ENCODE measurements at places on chromosomes 5 and 9.

- DNase-seq = no peak
These were observed 341.0 kb downstream of the EBF1 start for GRCh38 chr5:158758675-158759074.

GRCh38 chr9:126959336-126959735 is 44.8 kb downstream of the RALGPS1 start:
- no peak for DNase-seq

DNA sequence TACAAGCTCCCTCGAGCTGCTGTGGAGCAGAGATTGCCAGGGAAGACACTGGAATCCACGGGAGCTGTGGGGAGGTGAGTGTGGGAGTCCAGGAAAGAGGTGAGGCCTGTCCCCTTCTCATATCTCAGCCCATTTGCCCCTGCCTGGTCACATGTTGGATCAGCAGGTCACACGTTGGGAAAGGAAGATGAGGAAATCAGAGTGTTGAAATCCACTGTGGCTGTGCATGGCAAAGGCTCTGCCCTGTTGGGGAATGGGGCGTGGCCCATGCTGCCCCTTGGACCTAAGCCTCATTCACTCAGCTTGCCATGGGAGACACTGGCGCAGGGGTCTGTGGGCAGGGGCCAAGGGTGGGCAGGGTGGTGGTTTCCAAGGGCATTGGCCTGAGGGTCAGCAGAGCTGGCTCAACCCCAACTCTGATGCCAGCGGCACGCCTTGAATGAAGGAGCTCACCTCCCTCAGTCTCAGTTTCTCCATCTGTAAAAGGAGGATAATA is 85.4 kb upstream of the CPEB4 start:
- no peak for DNase-seq

GRCh38 chr5:147466360-147466980 is 43.4 kb downstream of the DPYSL3 start:
- DNase-seq = no peak

GRCh38 chr5:6659941-6660684 is 26.9 kb downstream of the SRD5A1 start:
- DNase-seq = no peak

GRCh38 chr5:61405511-61406295 is 73.6 kb downstream of the ZSWIM6 start:
- DNase-seq = no peak

DNA sequence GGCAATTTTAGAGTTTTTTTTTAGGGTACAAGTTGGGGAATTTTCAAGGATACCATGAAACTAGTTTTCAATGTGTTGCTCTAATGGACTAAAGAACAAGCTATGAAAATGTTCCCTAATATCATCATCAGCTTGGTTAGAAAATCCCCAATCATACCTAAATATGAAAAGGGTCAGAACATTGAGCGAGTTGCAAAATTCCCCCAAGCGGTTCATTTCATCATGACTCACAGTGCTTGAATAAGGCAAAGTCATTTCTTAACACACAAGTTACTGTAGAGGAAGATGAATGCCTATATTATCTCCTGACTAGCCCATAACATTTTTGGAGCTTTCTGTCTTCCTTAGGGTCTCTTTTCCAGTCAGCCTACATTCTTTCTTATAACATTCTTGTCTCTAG is 62.7 kb downstream of the ST8SIA4 start:
- DNase-seq = no peak

DNA sequence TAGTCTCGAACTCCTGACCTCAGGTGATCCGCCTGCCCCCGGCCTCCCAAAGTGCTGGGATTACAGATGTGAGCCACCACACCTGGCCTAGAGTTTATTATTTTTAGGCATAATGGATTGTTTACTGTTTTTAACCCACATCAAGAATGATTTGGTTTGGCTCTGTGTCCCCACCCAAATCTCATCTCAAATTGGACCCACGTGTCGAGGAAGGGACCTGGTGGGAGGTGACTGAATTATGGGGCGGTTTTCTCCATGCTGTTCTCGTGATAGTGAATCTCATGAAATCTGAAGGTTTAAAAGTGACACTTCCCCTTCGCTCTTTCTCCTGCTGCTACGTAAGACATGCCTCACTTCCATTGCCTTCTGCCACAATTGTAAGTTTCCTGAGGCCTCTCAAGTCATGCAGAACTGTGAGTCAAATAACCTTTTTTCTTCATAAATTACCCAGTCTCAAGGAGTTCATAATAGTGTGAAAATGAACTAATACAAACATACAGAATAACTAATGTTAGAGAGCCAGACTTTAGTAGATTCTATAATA is 88.2 kb downstream of the RICTOR start:
- DNase-seq = no peak

DNA sequence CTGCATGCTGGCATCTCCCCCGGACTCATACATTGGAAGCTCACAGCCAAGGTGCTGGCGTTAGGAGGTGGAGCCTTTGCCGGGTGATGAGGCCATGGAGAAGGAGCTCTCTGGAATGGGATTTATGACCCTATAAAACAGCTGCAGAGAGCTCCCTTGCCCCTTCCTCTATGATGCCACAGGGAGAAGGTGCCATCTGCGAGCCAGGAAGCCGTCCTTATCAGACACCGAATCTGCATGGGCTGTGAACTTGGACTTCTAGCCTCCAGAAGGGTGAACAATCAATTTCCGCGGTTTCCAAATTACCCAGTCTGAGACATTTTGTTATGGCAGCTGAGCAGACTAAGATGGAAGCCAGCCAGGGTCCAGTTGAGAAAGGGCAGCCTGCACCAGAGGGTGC is 381.2 kb upstream of the IRX1 start:
- no peak for DNase-seq

DNA sequence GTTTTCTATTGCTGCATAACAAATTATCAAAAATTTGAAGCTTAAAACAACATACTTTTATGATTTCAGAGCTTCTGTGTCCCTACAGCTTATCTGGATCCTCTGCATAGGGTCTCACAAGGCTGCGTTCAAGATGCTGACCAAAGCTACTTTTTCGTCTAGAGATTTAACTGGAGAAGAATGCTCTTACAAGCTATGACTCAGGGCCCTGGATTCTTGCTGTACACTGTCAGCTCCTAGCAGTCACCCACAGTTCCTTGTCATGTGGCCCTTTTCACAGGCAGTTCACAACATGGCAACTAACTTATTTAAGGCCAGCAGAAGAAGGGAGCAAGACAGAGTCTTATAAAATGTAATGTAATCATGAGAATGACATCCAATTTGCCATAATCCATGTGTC is 70.8 kb upstream of the FAM174A start:
- DNase-seq = no peak

DNA sequence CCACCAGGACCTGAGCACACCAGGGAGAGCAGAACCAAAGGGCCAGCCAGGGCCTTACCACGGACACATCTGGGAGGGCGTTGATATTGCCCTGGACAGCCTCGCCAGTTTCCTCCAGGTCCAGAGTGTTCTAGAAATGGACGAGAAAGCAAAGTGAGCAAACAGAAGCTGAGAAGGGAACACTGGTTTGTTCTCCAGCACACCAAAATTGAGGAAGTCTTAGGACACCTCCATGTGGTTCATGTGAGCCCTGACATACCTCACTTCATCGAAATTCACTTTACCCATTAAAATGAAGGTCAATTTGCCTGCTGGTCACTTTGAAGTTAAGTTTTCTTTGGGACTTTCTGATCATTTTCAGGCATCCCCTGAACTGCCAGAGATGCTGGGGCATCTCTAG is 20.1 kb upstream of the AKNA start:
- no peak for DNase-seq

- DNase-seq = no peak
These were observed 1237.3 kb upstream of the C9orf72 start for GRCh38 chr9:28810388-28811075.

- no peak for DNase-seq
These were observed 161.7 kb downstream of the OLFM1 start for GRCh38 chr9:135249191-135249590.

GRCh38 chr9:113511047-113511521 is 47.6 kb downstream of the RGS3 start:
- DNase-seq = no peak

DNA sequence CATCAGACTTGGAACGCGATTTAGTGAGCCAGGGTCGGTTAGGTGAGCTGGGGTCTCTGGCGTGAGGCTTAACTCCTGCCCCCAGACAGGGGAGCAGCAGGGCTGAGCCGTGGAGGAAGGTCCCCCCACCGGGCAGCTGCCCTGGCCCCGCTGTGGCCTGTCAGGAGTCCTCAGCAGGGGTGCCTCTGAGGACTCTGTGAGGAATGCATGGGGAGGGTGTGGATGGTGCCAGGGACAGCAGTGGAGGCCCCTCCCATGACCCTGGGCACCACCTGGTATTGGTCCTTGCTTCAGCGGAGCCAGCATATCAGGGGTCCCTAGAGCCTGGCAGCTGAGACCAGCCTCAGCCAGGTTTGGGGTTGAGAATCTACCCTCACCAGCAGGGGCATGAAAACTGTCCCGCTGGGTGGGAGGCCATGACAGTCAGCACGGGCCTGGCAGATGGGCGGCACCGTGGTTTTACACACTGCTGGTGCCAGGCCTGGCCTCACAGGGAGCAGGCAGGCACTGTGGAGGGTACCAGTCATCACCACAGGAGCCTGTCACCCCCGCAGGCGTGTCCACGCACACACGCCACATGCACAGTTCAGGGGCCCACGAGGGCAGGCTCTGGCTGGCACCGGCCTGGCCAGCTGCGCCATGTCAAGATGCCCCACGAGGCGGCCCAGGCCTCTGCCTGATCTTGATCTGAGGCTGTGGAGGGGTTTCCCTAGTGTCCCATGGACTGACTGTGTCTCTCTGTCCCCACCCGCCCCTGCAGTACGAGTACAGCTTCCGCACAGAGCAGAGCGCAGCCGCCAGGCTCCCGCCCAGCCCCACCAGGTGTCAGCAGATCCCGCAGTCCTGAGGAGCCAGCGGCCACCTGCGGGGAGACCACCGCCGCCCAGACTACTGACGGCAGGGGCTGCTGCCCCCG is 111.1 kb upstream of the LMX1B start:
- DNase-seq = no peak

- DNase-seq = no peak
These were observed 63.7 kb upstream of the IFNK start for GRCh38 chr9:27460226-27461023.

DNA sequence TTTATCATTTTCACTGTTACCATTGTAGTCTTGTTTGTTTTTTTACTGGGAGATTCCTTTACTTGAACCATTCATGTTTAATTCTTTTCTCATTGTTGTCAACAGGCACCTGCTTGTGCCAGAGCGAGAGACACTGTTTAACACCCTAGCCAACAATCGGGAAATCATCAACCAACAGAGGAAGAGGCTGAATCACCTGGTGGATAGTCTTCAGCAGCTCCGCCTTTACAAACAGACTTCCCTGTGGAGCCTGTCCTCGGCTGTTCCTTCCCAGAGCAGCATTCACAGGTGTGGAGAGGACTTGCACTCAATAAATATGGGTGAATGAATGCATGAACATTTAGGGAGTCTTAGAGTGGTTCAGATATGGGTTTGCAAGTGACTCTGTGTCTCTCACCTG is 37.5 kb downstream of the NUP214 start:
- no peak for DNase-seq

GRCh38 chr5:32612134-32612888 is 27.0 kb downstream of the SUB1 start:
- DNase-seq = no peak

DNA sequence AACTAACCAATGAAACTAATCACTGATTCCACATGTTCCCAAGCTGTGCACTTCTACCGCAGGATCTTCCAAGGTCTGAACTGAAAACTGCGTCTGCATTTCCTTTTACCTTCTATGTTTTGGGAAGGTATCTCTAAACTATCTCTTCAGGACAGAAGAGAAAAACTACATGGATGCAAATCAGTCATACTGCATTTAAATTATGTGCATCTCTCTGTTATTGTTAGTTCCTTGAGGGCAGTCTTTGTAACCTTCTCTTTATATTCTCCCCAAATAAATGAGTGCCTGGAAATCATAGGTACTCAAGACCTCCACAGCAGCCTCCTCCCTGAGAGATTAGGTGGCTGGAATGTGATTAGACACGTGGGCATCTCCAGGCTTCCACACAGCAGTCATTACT is 17.1 kb downstream of the MTX3 start:
- DNase-seq = no peak

GRCh38 chr5:102932781-102933180 is 177.7 kb downstream of the PAM start:
- DNase-seq = no peak

DNA sequence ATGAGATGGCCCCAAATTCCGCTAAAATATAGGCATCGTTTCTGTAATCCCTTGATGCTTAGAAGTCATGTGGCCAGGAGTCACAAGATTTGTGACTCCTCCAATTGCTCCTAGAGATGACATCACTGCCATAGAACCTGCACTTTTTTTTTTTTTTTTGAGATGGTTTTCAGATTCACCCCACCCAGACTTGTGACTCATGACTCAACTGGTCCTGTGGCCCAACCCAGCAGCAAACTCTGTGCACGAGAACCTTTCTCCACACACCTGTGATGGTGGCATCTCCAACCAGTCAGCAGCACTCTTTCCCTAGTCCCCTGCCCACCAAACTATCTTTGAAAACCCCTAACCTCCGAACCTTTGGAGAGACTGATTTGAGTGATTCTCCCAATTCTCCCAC is 414.0 kb downstream of the MED10 start:
- DNase-seq = no peak

DNA sequence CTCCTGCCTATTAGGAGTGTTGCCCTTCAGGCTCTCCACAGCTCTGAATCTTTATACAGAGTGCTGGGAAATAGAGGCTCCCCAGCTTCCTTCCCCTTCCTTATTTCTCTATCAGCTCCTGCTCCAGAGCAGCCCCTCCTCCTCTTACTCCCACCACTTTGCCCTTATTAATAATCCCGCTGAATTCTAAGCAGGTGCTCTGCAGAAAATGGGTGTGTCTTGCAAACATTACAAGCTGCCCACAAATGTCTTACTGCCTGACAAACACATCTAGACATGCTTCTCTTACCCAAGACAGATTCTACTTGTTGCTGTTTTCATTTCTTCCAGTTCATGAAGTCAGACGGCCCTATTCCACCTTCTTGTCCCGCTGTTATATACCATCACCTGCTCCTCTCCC is 6.4 kb downstream of the PHF24 start:
- no peak for DNase-seq

DNA sequence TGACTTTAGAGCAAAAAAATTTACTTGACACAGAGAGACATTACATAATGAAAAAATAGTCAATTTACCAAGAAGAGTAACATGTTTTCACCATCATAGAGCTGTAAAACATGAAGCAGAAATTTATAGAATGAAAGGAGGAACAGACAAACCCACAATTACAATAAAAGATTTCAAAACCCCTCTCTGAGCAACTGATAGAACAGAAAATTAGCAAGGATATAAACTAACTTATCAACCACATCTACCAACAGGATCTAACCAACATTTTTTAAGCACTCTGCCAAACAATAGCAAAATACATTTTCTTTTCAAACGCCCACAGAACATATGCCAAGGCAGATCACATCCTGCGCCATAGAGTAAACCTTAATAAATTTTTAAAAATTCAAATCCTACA is 17.9 kb downstream of the SLCO4C1 start:
- DNase-seq = no peak

Measured in activated T-cell treated with anti-CD3 and anti-CD28 coated beads, Interleukin-2, amount 50 U/mL, for 24 hours (primary cell).